ENCODE measurements at places on chromosomes 11 and 22.

DNA sequence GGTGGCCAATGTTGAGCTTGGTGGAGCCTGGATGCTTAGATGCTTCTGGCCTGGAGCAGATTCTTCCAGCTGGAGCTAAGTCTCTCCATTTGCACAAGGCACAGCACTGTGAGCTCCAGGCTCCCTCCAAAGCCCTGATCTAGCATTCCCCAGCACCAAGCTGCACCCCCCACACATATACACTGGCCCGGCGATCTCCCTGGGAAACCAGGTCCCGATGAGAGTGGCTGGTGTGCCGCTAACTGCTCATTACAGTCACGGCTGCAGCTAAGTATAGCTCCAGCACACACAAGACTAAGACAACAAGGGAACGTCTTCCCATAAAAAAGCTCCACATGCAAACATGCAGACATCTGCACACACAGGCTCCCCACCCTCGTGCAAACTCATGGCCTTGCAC is 17.6 kb downstream of the KCNC1 start:
- DNase-seq, result no peak

GRCh38 chr22:22425783-22426624 is 82.5 kb downstream of the ZNF280B start:
- no peak for DNase-seq

- no peak for DNase-seq
These were observed 17.0 kb downstream of the THY1 start for GRCh38 chr11:119406005-119406404.

DNA sequence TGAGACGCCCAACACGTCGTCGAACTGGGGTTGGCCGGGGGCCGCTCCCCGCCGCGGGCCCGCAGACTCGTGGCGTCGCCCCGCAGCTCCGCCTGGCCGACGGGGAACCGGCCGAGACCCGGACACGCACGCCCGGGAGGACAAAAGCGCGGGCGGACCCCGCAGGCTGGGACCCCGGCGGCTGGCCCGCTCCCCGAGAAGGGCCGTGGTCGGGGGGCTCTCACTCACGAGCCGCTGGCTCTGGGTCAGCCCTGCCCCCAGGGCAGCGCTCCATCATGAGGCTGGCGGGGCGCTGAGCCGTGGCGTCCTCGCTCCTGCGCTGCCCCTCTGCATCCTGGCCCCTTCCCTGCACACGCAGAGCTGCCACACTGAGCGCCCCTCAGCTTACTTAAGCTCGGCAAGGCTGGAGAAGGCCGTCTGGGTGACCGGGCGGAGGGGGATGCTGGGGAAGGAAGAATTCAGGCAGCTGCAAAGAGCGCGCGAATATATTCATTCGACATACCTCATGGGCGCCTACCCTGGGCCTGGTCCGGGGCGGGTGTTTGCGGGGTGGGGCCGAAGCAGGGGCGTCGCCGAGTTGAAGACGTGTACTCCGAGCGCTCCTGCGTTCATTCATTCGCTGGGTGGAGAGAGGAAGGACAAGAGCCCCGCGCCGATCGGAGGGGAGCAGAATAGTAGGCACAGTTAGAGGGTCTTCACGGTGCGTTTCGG is 579 bp upstream of the CYB5R2 start:
- peak; percentile 30 for DNase-seq

GRCh38 chr11:33646168-33646567 is 54.5 kb downstream of the C11orf91 start:
- DNase-seq, result no peak

DNA sequence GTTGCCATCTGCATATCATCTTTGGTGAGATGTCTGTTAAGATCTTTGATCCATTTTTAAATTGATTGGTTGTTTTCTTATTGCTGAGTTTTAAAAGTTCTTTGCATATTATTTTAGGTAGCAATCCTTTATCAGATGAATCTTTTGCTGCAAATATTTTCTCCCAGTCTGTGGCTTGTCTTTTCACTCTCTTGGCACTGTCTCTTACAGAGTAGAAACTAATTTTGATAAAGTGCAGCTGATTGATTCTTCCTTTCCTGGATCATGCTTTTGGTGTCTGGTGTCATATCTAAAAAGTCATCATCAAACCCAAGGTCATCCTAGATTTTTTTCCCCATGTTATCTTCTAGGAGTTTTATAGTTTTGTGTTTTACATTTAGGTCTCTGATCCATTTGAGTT is 112.6 kb downstream of the NAT10 start:
- no peak for DNase-seq

All from NCI-H1930 (cell line).